HCT116 (cell line): ENCODE measurements at places on chromosomes 4 and X.

GRCh38 chr4:93030670-93031069, 726.9 kb downstream of the GRID2 start:
- no peak for DNase-seq

GRCh38 chrX:13852001-13852695, 35.3 kb upstream of the GPM6B start:
- DNase-seq = no peak

DNA sequence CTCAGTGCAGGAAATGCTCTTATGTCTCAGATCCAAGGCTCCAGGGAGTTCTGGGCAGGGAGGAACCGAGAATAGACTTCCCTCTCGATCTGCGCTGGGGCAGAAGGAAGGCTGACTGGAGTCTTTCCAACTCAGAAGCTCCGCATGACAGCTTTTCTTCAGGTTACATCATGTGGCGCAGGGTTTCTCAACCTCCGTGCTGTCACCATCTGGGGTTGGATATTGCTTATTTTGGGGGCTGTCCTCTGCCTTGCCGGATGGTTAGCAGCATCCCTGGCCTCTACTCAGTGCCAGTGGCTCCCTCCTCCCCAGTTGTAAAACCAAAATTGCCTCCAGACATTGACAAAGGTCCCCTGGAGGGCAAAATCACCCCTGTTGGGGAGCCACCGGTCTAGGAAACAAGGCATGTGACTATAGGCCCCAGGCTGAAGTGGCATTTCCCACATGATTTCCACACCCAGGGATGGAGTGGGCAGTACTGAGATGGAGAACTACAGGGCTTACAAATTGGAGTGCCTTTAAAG, 21.4 kb downstream of the REELD1 start:
- DNase-seq = no peak

DNA sequence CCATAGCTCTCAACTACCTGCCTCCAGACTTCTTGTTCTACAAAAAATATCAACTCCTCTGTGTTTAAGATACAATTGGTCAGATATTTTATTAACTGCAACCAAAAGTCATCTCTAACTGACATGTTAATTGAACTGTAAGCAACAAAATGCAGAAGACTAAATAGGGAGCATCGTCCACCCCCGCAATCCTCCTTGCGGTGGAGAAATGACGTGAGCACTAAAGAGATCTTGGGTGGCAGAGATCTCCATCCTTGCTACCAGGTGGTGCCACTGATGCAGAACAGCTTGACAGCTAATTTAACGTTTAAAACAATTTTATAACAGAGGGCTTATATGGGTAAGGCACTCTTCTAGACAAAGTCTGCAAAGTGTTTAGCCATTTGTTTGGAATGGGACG, 164.4 kb upstream of the FTHL17 start:
- no peak for DNase-seq

- no peak for DNase-seq
Measured at GRCh38 chr4:31124008-31124585, 403.9 kb downstream of the PCDH7 start.

DNA sequence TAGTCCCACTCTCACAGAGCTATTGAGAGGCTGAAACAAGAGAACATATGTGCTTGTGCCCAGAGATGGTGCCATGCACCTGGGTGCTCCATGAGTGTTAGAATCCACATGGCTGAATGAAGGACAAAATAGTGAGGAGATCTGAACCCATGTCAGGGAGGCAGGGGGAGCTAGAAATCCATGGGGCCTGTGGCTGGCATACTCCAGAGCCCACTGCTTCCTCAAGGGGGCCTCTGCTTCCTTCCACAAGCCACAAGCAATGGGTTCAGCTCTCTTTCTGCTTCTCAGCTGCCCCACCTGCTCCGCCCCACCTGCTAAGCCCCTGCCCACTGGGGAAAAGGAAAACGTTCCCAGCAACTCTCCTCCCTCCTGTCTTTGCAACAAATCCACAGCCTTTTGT, 46.1 kb downstream of the PJA1 start:
- no peak for DNase-seq

GRCh38 chr4:181957088-181957487, 286.1 kb upstream of the TENM3 start:
- DNase-seq = no peak

- no peak for DNase-seq
Measured at GRCh38 chr4:166838975-166839614, 395.2 kb downstream of the SPOCK3 start.

- no peak for DNase-seq
Measured at GRCh38 chr4:101345271-101345595, 2.1 kb downstream of the PPP3CA start.

- no peak for DNase-seq
Measured at GRCh38 chrX:111886678-111887077, 10.7 kb downstream of the TRPC5OS start.

GRCh38 chr4:95921470-95921869, 81.6 kb downstream of the PDHA2 start:
- no peak for DNase-seq

DNA sequence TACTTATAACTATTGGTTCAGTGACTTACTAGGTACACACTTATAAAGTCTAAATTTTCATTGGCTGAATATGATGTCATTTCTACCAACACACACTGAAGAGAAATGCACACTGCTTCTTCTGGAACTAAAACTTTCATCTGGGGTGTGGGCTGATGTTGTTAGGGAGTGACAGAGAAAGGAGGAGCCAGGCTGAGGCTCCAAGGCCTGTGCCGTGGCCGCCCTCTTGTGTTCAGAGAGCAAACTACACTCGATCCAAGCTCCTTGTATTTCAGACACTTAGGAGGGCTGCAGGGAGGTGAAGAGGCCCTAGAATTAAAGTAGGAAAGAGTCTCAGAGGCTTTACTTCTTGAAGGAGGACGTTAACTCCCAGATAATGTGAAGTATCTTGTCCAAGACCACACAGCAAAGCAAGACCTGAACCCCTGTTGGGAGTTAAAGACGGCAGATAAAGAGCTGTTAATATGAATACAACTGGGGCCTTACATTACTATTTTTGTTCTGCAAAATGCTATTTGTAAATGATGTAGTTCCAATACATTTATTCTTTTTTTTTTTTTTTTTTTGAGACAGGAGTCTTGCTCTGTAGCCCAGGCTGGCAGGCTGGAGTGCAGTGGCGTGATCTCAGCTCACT, 137.5 kb downstream of the AFAP1 start:
- DNase-seq = peak; percentile 66

DNA sequence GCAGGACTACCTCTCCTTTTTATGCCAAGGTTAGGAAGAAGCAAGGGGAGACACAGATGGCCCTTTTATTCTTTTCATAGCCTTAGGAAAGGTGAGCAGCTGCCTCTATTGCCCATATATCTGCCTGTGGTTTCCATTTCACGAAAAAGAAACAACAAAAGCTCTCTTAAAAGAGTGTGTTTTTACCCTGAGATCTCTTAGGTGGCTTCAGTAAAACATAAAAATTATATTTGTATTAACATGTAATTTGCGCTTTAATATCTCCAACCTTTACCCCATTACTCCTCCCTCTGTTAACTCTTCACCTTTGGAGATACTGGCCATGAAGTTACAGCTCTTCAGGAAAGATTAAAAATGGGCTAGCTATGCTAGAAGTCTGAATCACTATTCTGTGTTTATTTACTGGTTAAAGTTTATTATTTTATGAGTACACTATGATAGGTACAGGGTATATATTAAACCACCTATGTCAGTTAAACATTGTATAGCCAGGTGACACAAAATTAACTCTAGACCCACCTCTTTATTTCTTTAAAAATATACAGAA, 15.0 kb upstream of the SULT1B1 start:
- DNase-seq = no peak

DNA sequence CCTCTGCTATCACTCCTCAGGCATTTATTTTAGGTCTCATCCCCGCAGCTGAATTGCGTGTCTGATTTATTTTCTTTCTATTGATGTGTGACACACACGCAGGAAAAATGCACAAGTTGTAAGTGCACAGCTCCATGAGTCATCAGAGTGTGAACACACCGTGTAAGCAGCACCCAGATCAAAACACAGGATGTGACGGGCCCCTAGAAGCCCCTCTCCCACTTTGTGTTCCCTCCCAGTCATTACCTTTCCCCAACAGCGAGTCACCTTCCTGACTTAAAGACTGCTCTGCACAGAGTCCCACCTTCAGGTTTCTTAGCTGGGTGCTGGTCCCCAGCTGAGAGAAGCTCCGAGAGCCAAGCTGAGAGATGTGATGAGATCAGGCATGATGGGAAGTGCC, 436.7 kb downstream of the MID1IP1 start:
- DNase-seq = no peak

DNA sequence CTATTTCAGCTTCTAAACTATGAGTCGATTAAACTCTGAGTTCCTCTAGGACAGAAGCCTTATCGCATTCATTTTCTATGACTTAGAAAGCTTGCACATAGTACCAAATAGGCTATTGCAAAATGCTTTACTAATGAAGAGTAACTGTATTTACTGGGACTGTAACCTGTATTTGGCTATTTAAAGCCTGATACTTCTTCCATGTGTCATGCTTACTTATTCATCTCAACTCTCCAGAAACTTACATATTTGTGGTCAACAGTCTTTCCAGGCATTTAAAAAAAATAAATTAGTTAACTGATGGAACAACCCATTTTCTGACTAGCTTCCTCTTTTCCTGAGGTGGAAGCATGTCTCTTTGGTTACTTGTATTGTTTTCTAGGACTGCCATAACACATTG, 467.9 kb downstream of the PCDH11X start:
- DNase-seq = no peak

- DNase-seq = no peak
Measured at GRCh38 chrX:25295466-25295865, 279.7 kb upstream of the ARX start.

GRCh38 chrX:113059714-113060113, 219.1 kb upstream of the AMOT start:
- DNase-seq = no peak

DNA sequence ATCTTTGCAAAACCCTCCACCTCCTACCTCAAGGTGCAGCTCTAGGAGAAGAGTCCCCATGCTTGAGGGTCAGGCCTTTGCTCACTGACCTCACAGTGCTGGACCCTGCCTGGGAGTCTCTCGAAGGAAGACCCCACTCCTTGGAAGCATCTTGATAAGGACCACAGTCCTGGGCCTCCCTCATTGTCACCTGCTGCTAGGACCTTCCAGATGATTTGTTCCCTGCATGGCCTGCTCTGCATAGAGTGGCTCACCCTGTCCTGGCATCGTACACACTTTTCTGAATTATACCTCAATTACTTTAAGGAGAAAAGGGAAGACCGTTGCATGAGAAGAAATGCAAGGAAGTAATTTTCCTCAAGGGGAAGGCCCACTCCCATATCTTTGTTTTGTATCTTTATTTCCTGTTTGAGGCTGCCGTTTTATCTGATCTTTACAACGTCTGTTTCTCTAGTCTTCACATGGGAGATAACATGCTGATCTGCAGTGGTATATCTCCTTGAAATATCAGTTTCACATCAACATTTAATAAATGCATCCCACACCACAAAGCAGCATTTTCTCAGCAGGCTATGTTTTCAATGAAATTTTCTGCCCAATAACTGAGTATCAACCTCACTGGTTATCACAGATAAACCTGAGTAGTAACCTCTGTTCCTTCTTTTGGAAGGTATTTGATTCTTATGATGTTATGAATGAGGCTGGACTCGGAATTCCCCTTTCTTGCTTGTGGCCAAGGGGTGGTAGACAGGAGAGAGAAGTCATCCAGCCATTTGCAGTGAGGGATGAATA, 15.0 kb upstream of the AKAP17A start:
- no peak for DNase-seq

GRCh38 chr4:76987153-76987591, 37.6 kb downstream of the SEPTIN11 start:
- DNase-seq = no peak

DNA sequence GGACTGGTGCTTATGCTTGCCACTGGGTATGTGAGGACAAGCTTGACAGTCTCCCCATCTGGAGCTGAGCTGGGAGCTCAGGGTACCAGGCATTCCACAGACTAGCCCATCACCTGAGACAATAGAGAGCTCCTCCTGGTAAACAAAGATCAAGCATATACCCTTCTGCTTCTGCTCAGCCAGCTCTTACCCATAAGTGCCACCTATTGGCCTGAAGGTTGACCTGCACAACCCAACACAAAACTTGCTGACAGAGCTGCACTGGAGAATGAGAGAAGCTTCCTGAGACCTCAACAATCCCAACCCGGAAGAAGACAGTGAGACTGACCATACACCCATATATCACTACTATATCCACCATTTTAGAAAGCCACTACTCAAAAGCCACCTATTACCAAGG, 1049.2 kb upstream of the INTU start:
- DNase-seq = peak; percentile 26

- DNase-seq = no peak
Measured at GRCh38 chrX:102517326-102517725, 787 bp upstream of the TMSB15A start.

- DNase-seq = no peak
Measured at GRCh38 chrX:126557151-126557550, 4.5 kb upstream of the DCAF12L1 start.

DNA sequence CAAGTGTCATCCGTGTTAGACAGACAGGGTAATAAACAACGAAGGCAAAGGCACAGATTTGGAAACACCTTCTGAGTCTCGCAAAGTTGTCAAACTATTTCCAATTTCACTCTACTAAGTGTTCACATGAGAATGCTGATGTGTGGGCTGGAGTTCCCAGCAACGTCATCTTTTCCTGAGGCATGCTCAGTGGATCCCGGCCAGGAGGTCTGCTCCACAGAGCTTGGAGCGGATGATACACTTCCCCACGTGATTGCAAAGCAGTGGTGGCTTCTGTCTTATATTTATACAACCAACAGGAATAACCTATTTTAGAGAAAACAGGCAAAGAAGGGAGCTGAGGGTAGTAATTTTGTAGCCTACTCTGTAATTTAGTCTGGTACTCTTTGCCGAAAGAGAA, 40.1 kb upstream of the PDK3 start:
- DNase-seq = no peak

GRCh38 chrX:136076942-136077341, 70.4 kb upstream of the FHL1 start:
- no peak for DNase-seq

- DNase-seq = peak; percentile 92
Measured at GRCh38 chr4:98626350-98626749, 32.1 kb downstream of the TSPAN5 start.

- DNase-seq = peak; percentile 77
Measured at GRCh38 chr4:55395529-55396307, at the start of gene TMEM165. Gene TMEM165 (plus strand): TSS chr4:55395957. CDS start chr4:55396190, 233 bp downstream.

GRCh38 chr4:100286636-100287035, 96.4 kb upstream of the DDIT4L start:
- no peak for DNase-seq

- no peak for DNase-seq
Measured at GRCh38 chrX:48784726-48785125, 1.7 kb upstream of the GATA1 start.

GRCh38 chrX:43655151-43656004, 721 bp upstream of the MAOA start:
- no peak for DNase-seq

DNA sequence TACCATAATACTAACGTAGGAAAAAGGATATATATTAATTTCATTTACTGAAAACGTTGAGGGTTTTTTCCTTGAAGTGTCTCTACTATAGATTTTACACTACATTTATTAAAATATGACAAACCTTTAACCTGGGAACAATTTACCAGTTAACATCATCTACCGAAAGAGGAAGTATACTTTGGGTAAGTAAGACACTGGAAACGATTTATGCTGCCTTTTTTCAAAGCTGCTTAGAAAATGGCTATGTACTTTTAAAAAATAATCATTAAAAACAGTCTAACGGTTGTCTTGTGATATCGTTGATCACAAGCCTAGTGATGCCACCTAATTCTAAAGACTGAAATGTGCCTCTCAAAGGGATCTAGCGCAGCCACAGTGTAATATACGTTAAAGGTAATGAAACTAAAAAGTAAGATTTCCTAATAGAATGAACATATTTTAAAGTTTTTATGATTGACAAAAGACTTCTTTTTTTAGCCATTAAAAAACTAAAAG, 50.4 kb downstream of the STX18 start:
- DNase-seq = no peak
